ENCODE measurements at places on chromosomes 13 and 19.

DNA sequence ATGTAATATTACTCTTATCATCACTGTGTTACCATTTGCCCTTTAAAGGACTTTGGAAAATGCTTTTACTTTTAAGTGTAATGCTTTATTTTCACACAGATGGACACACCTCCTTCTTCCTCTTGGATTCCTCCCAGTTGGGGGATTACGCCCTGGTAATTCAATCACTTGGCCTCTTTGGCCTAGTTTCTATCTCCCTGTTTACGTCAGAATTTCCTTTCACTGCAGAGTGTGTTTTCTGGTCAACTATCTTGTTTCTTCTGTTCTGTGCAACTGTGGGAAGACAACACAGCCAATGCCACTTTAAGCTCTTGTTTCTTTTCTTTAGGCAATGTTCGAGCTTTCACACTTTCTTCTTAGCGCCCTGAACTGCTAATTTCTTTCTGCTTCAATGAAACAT lies 257.3 kb upstream of the MAB21L1 start:
- no peak for DNase-seq

DNA sequence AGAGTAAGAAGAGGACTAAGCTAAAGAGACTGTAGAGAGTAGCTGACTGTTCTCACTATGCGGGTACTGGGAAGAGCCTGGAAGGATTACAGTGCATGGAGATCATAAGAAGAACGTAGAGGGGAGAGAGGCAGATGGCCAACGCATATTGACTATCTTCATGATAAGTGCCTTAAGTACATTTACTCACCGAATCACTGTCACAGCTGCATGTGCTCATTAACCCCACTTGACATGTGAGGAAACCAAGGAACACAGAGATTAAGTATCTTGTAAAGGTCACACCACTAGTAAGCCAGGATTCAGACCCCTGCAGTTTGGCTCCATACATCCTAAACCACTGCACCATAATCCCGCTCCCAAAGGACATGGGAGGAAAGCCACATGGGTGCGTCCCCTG lies 34.1 kb downstream of the SMAD9 start:
- DNase-seq, result no peak

- DNase-seq, result no peak
Observed at GRCh38 chr19:40862785-40863184, 12.5 kb upstream of the CYP2A6 start.

GRCh38 chr19:32195706-32196610 lies 149.5 kb upstream of the ZNF507 start:
- DNase-seq, result no peak

GRCh38 chr19:38711726-38712153 lies 32.5 kb downstream of the CAPN12 start:
- DNase-seq, result no peak

- no peak for DNase-seq
Observed at GRCh38 chr13:24450530-24450929, 62.0 kb downstream of the PARP4 start.

DNA sequence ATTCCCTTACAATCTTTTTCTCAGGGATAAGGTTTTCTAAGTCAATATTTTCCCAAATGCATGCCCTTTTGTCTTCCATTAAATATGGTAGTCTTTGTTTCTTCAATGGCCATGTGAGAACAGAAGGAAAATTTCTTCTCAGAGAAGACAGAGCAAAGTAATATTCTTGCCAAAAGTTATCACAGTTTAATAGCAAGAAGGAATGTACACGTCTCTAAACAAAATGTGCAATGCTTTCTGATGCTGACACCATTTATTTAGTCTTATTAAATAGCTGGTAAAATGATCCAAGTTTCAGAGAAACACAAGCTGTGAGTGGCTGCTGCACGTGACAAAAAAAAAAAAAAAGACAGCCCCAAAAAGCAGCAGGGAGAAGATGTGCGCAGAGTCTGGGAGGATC lies 542.5 kb downstream of the GPC6 start:
- no peak for DNase-seq

GRCh38 chr19:43470288-43470687 lies 4.9 kb upstream of the LYPD3 start:
- DNase-seq, result no peak

- DNase-seq, result no peak
Observed at GRCh38 chr19:29841559-29842367, 30.0 kb downstream of the CCNE1 start.

DNA sequence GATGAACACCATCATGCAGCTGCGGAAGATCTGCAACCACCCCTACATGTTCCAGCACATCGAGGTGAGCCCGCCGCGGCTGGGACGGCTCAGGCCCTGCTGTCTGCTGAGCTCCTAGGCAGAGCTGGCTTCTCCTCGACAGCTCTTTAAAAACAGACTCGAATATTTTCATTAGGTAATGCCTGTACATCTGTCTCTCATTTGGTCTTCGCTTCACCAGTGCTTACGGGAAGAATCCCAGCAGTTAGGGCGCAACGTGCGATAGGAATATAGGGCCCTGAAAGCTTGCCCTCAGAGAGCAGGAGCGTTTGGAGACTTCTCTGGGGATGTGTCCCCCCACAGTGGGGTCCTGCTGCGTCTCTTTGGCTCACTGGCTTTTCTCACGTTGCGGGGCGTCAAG lies 63.8 kb upstream of the LDLR start:
- DNase-seq, result no peak

GRCh38 chr13:84873951-84874350 lies 925.3 kb downstream of the SLITRK6 start:
- DNase-seq, result no peak

GRCh38 chr13:50912851-50913250 lies 3.3 kb downstream of the RNASEH2B start:
- DNase-seq, result no peak

GRCh38 chr13:22945321-22946226 lies 235.2 kb upstream of the SGCG start:
- no peak for DNase-seq

GRCh38 chr13:89465366-89465765 lies 1794.2 kb downstream of the SLITRK5 start:
- no peak for DNase-seq

GRCh38 chr13:66875264-66875663 lies 354.9 kb downstream of the PCDH9 start:
- no peak for DNase-seq

DNA sequence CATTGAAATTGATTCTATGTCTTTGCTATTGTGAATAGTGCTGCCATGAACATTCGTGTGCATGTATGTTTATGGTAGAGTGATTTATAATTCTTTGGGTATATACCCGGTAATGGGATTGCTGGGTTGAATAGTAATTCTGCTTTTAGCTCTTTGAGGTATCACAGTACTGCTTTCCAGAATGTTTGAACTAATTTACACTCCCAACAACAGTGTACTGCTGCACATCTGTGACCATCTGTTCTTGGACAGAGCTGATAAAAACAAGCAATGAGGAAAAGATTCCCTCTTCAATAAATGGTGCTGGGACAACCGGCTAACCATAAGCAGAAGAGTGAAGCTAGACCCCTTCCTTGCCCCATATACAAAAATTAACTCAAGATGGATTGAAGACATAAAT lies 231.0 kb downstream of the MYO16 start:
- no peak for DNase-seq

- DNase-seq, result no peak
Observed at GRCh38 chr19:16520986-16521624, 21.1 kb downstream of the CHERP start.

GRCh38 chr13:44752164-44752563 lies 176.0 kb upstream of the TSC22D1 start:
- no peak for DNase-seq

GRCh38 chr19:11130824-11131455 lies 24.6 kb downstream of the SPC24 start:
- DNase-seq, result peak; percentile 72
